AG09309 (cell line): ENCODE measurements at places on chromosomes 13 and 19.

- DNase-seq, result no peak
Measured at GRCh38 chr19:49488046-49488862, 846 bp downstream of the RPL13A start.

DNA sequence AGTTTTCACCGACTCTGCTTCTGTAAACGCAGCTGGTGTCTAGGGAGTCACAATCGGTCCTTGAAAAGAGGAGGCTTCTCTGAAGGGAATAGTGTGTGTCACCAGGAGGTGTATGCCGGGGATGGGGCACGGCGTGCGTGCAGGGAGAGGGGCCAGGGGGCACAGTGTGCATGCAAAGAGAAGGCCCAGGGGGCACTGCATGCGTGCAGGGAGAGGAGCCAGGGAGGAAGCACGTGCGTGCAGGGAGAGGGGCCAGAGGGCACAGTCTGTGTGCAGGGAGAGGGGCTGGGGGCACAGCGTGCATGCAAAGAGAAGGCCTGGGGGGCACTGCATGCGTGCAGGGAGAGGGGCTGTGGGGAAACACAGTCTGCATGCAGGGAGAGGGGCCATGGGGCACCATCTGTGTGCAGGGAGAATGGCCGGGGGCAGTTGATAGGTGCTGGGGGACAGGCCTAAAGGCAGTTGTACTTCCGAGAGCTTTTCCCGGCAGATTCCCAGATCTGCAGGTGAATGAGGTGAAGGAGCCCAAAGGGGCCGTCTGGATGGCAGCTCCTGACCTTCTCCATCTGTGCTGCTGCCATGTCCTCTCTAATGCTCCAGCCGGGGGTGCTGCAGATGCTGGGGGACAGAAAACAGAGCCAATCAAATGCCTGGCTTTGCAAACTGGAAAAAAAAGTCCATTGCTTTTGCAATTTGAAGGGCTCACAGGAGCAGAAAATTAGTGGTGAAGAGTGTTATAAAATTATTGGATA is 36.4 kb downstream of the ATP11A start:
- no peak for DNase-seq

- DNase-seq, result no peak
Measured at GRCh38 chr19:36371886-36372285, 7.1 kb downstream of the ZFP14 start.

GRCh38 chr19:1251330-1252220 is 3.2 kb downstream of the MIDN start:
- DNase-seq, result no peak

DNA sequence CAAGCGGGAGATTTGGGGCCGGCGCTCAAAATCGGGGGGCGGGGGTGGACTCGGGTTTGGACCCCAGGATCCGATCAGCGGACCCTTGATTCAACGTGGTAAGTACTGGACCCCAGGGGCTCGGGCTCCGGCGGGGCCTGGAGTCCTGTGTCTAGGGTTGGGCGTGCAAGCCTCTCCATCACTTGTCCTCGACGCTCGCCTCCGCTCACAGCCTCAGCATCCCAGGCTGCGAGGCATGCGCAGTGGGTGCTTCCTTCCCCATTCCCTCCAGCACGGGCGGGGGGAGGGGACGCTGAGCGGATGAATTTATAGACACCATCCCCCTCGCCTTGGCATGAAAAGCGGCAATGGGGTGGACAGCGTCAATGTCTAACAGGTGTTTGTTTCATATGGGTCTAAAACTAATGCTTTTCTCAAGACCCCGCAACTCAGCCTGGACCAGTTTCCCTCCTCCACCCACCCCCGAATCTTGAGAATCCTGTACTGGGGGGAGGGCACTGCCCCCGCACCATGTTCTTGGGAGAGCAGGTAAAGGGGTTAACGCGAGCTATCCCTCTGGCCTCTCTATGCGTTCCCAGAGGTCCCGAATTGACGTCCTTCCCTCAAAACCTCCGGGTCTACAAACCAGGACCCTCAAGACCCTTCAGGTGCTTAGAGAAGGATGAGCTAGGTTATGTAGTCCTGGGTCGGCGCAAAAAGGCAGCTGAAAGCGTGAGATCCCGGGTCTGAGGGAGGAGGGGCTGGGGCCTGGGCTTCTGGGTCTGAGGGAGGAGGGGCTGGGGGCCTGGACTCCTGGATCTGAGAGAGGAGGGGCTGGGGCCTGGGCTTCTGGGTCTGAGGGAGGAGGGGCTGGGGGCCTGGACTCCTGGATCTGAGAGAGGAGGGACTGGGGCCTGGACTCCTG is 579 bp downstream of the CPT1C start:
- DNase-seq, result no peak

DNA sequence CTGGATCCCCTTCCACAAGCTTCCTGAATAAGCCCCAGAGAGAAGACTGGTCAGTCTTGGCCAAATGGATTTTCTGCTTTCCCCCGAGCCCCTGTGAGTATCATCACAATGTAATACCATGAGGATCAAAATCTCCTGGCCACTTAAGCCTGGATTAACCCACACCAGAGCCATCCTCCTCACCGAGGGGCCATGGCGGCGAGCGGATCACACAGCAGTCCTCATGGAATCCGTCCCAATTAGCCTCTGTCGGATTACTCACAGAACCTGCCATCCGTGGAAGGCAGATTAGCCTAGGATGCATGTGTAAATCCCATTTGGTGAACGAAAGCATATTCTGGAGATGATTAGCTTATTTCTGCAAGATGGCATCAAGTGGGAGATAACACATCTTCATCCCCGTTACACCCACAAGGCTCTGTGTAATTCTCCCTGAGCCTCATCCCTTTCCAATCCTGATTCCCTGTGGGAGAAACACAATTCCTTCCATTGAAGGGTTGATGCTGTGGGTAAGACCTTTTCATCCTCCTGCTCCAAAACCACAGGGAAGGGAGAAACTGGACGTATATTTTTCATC is 42.5 kb downstream of the GNG7 start:
- no peak for DNase-seq

GRCh38 chr19:13398780-13399726 is 107.2 kb downstream of the CACNA1A start:
- peak; percentile 69 for DNase-seq

GRCh38 chr13:45691667-45692066 is 10.5 kb upstream of the CBY2 start:
- no peak for DNase-seq

GRCh38 chr13:54607421-54607820 is 1578.8 kb downstream of the OLFM4 start:
- DNase-seq, result no peak

DNA sequence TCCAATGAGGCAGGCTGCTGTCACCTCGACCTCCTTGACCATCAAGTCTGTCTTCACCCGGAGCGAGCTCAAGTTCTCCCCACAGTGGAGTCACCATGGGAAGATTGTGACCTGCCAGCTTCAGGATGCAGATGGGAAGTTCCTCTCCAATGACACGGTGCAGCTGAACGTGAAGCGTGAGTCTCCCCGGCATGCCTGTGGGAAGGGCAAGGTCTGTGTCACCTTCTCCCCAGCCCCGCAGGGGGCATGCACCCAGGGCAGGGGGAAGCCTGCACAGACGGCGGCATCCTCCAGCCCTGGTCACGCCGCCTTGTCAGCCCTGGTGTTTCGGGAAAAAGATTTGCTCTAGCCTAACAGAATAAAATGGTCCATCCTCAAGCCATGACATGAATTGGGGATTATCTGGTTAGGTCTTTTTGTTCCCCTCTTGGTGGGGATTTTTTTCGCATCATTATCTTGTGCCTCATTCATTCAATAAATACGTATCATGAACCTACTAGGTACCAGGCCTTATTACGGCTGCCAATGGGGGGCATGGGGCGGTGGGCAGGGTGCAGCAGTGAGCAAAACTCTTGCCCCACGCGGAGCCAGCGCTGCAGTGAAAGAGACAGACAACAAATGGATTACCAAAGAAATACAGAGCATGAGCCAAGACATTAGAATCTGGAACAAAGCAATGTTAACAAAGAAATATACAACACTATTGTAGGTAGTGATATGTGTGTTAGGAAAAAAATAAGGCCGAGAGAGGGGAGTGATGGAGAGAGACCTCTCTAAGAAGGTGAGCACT is 7.4 kb downstream of the CD22 start:
- DNase-seq, result no peak

DNA sequence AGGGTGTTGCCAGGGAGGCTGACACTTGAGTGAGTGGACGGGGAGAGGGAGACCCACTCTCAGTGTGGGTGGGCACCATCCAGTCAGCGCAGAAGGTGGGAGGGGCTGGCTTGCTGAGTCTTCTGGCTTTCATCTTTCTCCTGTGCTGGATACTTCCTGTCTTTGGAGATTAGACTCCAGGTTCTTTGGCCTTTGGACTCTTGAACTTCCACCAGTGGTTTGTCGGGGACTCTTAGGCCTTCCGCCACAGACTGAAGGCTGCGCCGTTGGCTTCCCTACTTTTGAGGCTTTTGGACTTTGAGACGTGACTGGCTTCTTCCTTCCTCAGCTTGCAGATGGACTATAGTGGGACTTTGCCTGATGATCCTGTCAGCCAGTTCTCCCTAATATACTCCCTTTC is 4.3 kb upstream of the LENG8 start:
- no peak for DNase-seq

GRCh38 chr19:17529239-17530158 is 18.1 kb downstream of the PGLS start:
- DNase-seq, result no peak

GRCh38 chr13:92256211-92256610 is 857.8 kb downstream of the GPC5 start:
- no peak for DNase-seq

DNA sequence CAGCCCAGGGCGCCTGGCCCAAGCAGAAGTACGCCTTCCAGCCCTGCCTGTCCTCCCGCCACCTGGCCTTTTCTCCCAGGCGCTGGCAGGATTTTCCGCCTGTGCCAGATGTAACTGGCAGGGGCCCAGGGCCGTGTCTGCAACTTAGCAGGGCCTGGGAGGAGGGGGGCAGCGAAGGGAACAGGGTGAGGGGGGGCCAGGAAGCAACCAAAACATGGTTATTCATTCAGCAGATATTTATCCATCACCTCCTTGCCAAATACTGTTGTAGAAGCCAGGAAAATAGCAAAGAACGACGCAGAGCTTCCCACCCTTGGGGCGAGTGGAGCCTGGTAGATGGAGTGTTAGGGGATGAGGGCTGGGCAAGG is 5.6 kb downstream of the TLE6 start:
- DNase-seq, result no peak

GRCh38 chr19:48468772-48469288 is 339 bp upstream of the CYTH2 start:
- peak; percentile 99 for DNase-seq

DNA sequence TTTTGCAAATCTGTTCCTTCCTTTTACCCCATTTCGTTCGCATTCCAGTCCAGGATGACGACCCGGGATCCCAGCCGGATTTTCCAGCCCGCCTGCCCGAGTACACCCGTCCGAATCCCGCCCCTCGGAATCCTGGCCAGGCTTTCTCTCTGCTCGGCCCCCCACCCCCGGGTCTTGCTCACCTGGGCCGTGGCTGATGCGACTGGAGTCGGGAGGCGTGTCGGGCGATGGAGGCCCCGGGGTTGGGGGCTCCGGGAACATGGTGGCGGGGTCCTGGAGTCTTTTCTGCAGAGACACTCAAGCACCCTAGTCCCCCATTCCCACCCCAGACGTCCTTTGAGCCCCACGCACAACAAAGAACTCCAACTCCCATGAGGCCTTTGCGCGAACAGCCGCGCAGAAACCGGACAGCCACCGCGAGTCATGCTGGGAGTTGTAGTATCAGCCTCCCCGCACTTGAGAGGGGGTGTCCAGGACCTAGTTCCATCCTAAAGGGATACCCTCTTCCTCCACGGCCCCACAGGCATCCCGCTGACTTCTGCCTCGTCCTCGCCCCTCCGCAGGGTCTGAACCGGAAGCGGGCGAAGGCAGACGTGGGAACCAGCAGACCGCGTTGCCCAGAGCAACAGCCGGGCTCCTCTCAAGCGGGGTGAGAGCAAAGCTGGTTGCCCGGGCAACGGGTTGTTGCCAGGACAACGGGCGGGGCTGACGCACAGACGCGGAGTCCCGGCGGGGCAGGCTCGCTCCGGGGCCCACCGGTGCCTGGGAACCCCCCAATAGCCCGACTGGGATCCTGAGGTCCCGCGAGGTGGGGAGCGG is 1.1 kb downstream of the SYT5 start:
- DNase-seq, result no peak

DNA sequence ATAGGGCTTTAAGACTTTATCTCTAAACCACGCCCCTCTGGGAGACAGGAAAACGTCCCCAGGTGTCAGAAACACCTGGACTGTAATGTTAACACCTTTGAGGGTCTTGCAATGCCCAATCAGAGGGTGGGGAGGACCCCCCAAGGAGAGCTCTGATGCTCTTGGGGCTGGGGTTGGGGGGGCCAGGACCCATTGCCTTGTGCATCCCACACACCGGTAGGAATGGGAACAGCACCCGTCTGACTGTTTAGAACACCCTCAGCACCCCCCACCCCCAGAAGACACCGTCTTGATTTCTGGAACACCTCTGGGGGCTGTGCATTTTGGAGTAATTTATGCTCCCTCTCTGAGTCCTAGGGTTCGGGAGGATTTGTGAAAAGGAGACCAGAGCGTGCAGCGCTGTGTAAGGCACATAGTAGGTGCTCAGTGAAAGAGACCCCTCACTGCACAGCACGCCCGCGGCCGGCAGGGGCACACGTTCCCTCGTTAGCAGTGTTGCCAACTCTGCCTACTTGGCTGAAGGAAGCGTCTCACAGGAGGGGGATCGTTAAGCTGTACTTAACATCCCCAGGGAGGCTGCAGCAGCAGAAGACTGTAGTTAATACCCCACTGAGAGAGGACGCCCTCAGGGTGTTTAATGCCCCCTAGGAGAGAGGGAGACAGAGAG is 2.8 kb upstream of the ERFL start:
- DNase-seq, result no peak

DNA sequence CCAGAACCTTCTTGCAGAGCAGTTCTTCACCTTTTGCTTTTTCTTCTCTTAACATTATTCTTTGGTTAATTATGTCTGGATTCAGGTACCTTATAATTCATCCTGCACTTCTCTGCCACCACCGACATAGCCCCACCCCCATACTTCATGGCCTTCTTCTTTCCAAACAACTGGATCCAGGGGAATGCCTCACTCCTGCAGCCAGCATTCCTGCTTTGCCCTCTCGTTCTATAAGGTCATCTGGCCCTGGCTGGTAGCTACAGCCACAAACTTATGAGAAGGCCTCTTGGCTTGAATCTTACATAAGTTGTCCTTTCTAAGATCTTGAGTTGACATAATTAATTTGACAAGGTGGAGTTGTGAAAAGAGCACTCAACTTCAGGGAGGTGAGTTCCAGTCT is 84.1 kb upstream of the FRY start:
- no peak for DNase-seq
